K562 (cell line): ENCODE measurements at places on chromosomes 6 and 20.

DNA sequence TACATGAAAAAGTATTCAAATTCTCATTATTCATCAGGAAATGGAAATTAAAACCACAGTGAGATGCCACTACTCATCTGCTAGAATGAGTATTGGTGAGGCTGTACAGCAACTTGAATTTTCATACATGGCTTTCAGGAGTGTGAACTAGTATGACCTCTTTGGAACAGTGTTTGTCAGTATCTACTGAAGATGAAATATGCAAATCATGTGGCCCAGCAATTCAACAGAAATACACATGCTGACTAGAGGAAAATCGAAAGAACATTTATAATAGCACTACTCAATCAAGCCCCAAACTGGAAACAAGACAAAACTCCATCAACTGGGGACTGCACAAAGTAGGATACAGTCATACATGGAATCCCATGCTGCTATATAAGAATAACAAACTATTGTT, 102.2 kb downstream of the DCDC2 start:
- no peak for DNase-seq

DNA sequence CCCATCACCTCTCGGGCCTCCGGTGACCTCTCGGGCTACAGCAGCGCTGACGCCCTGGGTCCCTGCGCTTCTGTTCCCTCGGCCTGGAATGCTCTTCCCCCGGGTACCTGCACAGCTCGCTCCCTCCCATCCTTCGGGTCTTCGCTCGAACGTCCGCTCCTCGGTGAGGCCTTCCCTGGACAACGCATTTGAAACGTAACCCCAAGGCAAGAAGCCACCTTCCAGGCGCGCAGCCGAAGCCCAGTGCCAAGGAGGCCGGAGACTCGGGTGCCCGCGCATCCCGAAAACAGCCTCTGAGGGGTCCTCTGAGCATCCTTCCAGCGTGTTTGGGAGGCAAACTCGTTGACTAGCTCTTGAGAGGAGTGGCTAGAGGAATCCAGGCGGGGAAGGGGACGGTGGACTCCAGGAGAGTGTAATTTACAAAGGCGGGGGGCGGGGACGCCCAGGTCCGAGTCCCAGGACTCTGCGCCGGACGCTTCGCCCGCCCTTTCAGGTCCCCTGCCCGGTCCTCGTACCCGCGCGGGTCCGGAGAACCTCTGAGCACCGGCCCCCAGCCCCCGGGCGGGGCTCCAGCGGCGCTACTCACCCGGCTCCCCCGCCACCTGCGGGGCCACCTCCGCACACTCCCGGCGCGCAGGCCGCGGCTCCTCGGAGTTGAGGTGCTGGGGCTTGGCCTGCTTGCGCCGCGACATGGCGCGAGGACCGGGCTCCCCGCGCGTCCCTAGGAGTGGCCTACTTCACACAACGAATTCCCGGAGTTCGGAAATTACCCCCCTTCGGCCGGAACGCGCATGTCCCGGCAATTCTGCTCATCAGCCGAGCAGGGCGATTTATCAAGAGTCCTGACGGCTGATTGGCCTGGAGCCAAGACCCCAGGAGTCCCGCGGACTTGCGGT, 86.8 kb downstream of the ZFP64 start:
- no peak for DNase-seq

- no peak for DNase-seq
These were observed 20.9 kb upstream of the COL21A1 start for GRCh38 chr6:56268266-56268665.

GRCh38 chr20:10853176-10853575, 179.4 kb upstream of the JAG1 start:
- DNase-seq: no peak

- peak; percentile 27 for DNase-seq
These were observed 33.0 kb downstream of the RRBP1 start for GRCh38 chr20:17648791-17649730.

DNA sequence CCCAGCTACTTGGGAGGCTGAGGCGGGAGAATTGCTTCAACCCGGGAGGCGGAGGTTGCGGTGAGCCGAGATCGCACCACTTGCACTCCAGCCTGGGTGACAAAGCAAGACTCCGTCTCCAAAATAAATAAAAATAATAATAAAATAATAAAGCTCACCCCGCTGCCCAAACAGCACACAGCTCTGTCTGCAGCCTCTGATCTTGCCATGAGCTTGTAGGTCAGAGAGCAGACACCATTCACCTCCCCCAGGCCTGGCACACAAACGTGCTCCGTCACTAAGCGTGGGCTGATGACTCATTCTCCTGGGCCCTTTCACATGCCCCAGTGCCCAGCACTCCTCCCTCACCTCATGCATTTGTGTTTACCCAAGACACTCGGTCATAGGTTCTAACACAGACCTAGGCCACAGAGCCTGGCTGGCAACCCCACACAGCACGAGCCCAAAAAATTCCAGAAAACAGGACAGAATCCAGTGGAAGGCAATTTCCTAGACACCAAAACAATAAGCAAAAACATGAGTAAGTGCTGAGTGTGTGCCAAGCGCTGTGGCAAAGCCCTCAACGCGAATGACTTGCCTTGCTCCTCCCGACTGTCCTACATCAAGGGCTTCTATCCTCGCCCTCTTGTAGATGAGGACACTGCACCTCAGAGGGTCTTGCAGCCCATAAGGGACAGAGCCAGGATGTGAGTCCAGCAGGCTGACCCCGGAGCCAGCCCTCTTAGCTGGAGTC, 18.0 kb downstream of the ATP9A start:
- DNase-seq: no peak
